T-helper 1 cell (primary cell): ENCODE measurements at places on chromosomes 4 and X.

DNA sequence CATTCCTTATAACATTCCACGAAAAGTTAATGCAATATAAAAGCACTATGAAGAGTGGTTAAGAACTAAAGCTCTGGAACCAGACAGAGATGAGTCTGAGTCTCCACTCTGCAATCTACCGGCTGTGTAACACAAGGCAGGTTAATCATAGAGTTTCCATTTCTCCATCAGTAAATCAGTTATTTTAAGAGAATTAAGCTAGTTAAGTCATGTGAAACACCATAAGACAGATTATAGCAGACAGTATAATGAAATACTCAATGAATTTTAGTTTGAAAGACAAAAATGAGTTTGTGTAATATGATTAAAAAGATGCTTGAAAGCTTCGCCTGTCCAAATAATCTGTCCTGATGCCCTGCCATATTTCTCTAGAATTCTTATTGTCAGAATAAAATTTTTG, 282.6 kb upstream of the ACTRT1 start:
- DNase-seq: no peak

DNA sequence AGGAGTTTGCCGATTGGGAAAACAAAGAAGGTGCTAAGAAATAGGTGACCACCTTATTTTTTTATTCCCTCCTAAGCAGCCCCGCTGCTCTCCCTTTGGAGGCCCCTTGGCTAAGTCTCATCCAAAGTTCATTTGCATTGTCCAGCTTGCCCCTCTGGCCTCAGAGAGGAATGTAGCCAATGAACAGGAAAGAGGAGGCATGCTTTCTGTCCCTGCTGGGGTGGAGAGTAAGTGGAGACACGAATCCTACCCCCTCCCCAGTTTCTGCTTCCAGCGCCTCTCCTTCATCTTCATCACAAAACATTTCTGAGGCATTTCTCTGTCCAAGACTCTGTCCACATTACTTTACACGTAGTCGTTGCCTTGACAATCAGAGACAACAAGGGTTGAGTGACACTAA, 38.7 kb downstream of the NLGN3 start:
- no peak for DNase-seq

GRCh38 chr4:175376287-175376977, 435.6 kb downstream of the GPM6A start:
- no peak for DNase-seq

- DNase-seq: no peak
Measured at GRCh38 chr4:128951316-128951715, 141.8 kb downstream of the JADE1 start.

DNA sequence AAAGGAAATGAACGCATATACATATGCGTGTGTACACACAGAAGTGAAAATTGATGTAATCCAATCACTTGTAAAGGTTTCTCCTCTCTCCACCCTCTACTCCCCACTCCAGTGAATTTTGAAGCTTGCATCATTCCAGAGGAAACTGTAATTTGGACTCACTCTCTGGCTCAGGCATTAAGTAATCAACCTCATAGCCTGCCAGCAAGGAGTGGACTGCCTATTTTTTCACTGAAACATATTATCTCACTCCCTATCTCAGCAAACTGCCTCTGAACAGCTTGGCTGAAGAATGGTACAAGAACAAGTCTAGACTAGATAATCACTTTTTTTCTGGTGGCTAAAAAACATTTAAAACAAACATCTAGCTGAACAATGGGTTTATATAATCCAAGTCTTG, 124.2 kb downstream of the C4orf51 start:
- no peak for DNase-seq

DNA sequence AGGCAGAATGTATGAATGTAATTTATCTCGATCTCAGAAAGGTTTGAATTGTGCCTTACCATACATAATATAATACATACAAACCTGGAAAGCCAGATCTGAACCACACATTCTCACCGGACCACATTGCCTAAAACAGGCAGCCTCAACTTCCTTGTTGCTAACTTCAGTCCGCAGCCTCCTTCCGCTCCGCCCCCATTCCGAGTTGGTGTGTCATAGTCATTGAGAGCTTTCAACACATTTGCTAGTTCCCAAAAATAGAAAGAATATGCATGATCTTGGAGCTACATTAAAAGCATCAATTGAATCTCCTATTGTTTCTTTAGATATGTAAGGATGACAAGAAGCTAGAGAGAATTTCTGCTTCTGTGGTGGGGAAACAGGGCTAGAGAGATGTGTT, 127.2 kb downstream of the ARHGEF9 start:
- no peak for DNase-seq
